SHP77 treated with DMSO at 0.1 percent for 48 hours (cell line): ENCODE measurements at places on chromosomes 16 and 17.

DNA sequence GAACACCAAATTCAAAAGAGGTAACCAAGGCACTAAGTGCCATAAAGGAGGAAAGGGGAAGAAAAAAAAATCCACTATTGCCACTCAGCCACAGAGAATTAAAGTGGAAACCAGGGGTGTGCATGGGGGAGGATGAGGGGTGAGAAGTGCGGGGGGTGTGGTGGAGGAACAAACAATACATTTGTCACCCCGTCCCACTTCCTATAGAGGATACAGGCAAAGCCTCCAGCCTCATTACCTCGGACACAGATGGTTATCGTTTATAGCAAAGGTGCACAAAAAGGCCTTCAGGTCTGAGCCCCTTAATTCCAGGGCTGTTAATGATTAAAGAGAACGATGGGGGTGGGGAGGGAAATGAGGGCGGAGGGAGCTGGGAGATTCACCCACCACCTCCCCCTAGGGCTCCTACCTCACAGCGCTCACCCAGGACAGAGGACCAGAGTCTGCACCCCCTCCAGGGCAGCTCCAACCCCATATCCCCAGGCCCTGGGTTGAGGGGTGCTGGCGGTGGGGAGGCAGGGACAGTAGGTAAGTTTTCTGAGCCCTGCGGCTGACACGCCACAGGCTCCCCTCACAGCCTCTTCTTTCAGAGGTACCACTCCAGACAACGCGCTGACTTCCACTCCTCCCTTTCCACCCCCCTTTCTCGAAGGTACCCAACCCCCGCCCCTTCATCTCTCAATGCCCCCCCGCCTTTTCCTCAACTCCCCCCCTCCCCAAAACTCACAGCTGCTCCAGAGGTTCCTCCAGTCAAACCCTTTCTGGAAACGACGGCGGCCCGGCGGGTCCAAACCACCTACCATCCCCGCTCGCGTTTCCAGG lies 470 bp downstream of the DCUN1D3 start:
- DNase-seq: no peak

DNA sequence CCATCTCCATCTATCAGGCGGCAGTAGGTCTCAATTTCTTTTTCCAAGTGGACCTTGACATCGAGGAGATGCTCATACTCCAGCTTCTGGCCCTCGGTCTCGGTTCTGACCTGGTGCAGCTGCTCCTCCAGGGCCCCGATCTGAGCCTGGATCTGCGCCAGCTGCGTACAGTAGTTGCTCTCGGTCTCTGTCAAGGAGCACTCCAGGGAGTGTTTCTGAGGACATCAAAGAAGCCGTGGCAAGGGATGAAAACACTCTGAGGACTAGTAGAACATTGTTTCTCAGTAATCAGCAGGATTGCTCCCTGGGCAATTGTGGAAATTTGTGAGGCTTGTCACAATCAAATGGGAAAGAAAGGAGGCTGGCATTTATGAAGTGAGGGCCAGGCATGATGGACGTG lies 5.9 kb downstream of the KRT28 start:
- DNase-seq: no peak

- DNase-seq: no peak
Measured at GRCh38 chr16:58654560-58655214, 25.1 kb upstream of the CNOT1 start.

DNA sequence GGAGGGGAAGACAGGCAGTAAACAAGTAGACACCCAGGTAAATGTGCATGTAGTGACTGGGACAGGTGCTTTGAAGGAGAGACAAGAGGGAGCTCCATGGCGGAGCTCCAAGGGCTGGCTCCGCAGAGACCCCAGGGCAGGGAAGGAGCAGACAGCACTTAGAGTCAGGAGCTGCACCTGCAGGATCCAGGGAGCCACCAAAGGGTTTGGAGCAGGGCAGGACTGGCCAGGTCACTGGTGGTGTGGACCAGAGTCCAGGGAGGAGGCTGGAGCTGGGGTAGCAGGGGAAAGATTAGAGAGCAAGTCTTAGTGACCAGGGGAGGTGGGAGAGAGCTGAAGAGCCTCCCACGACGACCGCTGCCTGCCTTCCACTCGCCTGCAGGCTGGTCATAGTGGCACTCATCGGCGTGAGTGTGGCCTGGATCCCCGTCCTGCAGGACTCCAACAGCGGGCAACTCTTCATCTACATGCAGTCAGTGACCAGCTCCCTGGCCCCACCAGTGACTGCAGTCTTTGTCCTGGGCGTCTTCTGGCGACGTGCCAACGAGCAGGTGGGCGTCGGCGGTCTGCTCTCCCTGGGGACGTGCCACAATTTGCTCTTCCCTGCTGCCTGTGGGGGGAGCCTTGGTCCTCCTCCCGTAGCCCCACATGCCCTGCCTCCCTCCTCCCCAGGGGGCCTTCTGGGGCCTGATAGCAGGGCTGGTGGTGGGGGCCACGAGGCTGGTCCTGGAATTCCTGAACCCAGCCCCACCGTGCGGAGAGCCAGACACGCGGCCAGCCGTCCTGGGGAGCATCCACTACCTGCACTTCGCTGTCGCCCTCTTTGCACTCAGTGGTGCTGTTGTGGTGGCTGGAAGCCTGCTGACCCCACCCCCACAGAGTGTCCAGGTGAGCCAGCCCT lies 14.7 kb upstream of the FAM83G start:
- no peak for DNase-seq

- no peak for DNase-seq
Measured at GRCh38 chr17:4641297-4642195, at the start of gene ALOX15. ALOX15 (minus strand) TSS chr17:4641678; CDS start chr17:4641651, 27 bp downstream.

DNA sequence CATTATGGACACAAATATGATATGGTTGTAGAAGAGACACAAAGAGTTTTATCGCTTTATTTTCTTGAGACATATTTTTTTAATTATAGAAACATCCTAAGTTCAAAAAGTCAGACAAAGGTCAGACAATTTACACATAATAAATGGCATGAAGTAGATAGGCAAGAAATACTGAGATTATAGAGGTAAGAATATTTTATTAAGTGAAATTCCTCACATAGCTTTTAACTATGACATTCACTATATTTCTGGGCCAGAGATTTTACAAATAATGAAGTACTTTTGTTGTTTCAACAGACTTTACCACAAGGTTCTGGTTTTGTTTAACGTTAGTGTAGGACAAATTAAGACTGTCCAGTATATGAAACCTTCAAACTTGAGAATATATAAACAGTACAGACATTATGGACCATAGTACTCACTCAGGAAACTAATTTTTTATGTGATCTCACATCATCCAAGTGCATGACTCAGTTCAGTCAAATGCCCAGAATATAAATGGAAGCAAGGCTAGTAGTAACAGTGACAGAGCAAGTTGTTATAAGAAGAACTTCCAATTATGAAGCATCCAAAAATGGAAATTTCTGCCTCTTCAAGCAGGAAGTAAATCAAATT lies 394.8 kb downstream of the KCNJ2 start:
- no peak for DNase-seq

DNA sequence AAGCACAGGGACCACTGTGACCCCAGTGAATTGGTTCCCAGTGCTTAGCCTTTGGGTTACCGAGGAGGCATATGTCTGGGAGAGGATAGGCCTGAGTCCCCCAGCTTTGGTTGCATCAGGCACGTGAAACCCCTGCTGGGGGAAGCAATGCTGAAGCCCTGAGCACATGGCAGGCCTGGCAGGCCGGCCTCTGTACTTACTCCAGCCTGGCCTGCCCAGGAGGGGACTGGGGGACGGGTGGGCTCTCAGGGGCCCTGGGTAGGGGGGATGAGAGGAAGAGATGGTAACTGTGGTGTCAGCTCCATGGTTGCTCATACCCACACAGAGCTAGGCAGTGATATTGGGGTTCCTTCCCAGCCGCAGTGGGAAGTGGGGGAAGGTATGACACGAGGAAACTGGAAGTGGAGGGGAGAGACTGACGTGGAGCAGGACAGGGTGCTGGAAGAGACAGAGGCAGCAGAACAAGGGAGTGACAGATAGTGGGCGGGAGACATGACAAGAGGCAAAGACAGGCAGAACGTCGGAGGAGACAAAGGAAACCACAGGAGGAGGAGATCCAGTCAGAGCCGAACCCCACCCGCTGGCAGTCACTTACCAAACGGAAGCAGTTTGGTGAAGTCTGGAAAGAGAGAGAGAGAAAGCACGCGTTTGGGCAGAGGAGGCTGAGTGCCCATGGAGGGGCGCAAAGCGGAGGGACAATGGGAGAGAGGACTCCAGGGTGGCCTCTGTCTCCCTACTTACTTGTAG lies 9.1 kb downstream of the TMEM208 start:
- DNase-seq: no peak

DNA sequence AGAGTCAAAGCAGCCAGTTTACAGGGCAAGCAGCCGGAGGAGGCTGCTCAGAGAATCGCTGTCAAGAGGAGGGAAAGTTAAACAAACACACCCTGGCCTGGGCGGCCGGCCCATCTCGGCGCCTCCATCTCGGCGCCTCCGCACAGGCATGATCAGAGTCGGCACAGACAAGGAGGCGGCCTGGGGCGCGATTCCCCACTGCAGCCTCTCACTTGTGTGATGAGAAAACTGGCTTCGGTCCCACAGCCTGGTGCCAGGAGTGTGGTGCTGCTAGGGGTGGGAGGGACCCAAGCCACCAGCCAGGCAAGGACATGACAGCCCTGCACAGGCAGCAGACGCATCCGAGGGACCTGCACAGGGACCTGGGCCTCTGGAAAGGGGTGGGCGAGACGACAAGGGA lies 17.7 kb downstream of the SLC38A10 start:
- DNase-seq: no peak

- DNase-seq: no peak
Measured at GRCh38 chr17:40378966-40379365, 14.4 kb upstream of the GJD3 start.

DNA sequence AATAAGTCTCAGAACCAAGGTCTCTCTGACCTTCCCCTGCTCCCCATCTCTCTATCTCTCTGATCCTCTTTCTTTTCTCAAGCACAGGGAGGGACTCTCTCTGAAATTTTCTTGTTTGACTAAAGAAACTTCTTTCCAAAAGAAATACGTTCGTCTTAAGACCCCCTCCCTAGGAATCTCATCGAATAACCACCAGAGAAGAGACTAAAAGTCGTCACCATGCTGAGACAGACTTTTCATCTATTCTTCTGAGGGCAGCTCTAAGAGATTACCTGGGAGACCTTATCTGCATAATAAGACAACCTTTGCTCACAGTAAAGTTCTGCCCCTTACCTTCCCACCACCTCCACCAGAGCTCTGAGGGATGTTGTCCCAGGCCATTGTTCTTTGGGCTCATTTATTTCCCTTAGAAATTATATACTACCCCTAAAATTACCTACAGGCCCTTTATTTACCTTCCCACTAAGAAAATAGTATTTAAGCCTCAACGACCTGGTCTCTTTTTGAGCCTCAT lies 133.7 kb upstream of the EEF2KMT start:
- no peak for DNase-seq

DNA sequence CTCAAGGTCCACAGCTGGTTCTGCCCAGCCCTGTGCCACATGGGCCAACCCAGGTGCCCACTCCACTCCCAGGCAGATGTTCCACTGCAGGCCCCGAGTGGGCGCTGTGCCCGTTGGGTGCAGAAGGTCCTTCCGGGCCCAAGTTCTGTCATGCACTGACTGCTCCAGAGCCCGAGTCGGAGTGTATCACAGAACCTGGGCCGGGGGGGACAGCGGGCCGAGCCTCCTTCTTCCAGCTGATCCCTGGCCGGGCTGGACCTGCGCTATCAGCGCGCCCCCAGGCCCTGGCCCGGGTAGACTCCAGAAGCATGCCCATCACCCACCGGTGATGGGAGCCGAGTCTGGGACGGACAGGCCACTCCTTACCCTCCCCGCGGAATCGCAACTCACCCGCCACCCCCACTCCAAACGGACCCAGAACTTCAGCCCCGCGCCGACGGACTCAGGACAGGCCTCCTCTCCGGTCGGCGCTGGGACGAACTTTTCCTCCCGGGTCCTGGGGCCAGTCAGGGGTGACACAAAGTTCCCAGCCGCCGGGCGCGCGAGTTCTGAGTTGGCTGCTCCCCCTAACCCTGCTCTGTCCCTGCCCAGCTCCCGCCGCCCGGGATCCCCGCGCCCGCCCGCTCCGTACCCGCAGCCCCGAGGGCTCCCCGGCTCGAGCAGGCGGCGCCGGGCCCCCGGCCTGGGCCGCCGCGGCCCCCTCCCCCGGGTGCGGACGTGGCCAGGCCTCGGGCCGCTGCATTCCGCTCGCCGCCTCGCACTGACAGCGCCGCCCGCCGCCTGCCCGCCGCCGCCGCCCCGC lies at the start of gene COPZ2:
COPZ2 (minus strand) TSS at position 762 of the 802 bp plus-strand sequence; CDS start at position 742, 20 bp downstream.
- no peak for DNase-seq

GRCh38 chr16:72072514-72073342 lies 9.7 kb downstream of the HPR start:
- no peak for DNase-seq

GRCh38 chr16:89624777-89625761 lies 11.6 kb downstream of the DPEP1 start:
- DNase-seq: no peak

- DNase-seq: no peak
Measured at GRCh38 chr17:32795339-32795979, 81.5 kb downstream of the MYO1D start.
